ENCODE measurements at places on chromosomes 16 and 17.

- DNase-seq = no peak
Measured at GRCh38 chr17:61286449-61286848, 113.2 kb upstream of the TBX2 start.

DNA sequence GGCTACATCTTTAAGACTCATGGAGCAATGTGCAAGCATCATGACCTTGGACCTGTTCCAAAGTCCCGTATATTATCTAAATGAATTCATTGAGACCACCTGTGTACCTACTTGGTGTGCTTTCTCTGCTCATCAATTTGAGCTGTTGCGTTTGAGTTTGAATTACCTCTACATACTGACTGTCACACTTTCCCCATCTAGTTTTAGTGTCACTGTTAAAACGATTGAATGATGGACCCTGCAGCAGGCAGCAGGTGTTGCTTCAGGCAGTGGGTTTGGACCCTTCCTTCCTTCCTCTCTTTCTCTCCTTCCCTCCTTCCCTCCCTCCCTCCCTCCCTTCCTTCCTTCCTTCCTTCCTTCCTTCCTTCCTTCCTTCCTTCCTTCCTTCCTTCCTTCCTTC is 33.9 kb upstream of the ZKSCAN2 start:
- DNase-seq = no peak

- DNase-seq = no peak
Measured at GRCh38 chr16:89700649-89701424, 668 bp downstream of the SPATA2L start.

DNA sequence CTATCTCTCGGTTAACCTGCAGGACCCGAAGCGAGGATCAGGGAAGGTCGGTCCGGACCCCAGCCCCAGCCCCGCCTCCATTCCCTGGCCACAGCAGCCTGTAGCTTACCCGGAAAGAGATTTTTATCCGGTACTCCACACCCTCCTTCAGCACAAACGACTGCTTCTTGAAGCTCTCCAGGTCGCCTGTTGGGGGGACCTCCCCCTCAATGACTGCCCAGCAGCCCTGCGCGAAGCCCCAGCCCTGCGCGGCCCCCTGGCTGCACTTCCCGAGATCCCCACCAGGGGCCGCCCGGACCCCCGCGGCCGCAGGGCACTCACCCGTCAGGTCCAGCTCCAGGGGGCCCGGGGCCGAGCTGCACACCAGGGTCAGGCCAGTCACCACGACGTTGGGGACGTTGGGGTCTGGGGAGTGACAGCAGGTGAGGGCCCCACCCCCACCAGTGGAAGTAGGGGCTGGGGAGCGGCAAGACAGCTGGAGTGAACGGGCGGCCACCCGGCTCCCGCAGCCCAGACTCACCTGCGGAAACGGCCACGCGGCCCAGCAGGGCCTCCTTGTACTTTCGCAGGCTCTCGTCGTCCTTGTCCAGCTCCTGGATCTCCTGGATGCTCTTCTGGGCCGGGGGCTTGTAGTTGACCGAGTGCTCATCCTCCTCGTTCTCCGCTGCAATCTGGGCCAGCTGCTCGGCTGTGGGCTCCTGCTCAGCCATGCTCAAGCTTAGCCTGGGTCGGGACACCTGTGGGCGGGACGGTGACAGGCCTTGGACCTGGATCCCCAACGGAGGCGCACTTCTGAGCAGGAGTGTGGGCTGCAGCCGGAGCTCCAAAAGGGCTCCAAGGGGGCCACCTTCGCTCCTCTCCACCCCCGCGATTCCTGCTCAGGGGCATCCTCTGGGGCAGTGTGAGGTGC is 1.7 kb downstream of the ARHGDIA start:
- no peak for DNase-seq

DNA sequence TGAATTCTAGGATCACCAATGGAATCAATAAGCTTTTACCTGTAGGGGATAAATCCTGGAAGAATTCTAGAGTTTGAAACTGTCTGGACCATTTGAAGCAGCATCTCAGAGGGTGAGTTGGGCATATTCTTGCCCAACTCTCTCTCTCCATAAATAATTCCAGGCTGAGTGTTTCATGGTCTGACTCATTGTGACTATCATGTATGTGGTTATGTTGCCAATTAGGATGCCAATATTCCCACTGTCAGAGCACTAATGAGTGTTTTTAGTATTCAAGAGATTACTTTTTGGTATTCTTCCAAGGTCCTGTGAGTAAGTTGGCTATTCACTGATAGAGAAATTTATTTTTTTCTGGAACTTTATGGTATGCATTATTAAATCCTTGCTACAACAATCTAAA is 456.9 kb downstream of the TOX3 start:
- no peak for DNase-seq
